ENCODE measurements at places on chromosomes 7 and 10.

DNA sequence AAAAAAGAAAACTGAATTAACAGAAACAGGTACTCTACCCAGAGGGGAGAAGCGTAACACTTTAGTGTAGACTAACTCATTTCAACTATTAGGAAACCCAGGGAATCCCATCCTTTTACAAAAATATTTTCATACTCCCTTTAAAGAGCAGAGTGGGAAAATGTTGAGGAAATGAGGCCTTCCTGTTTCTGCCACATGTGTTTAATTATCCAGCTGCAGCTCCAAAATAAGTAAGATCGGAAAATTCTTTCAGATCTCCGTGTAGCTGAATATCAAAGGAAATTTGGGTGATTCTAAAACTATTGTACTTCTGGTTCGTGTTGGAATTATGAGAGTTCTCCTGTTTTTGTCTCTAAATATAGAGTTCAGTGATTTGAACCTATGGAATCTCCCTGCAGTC, 58.0 kb upstream of the CAV2 start:
- DNase-seq: no peak

- DNase-seq: no peak
Observed at GRCh38 chr10:63666836-63667383, 145.7 kb downstream of the REEP3 start.

- DNase-seq: no peak
Observed at GRCh38 chr10:78416031-78417011, 382.7 kb downstream of the RPS24 start.

GRCh38 chr10:1020460-1020859, 5.2 kb downstream of the IDI2 start:
- no peak for DNase-seq

- no peak for DNase-seq
Observed at GRCh38 chr10:34121781-34122622, 693.1 kb downstream of the PARD3 start.

DNA sequence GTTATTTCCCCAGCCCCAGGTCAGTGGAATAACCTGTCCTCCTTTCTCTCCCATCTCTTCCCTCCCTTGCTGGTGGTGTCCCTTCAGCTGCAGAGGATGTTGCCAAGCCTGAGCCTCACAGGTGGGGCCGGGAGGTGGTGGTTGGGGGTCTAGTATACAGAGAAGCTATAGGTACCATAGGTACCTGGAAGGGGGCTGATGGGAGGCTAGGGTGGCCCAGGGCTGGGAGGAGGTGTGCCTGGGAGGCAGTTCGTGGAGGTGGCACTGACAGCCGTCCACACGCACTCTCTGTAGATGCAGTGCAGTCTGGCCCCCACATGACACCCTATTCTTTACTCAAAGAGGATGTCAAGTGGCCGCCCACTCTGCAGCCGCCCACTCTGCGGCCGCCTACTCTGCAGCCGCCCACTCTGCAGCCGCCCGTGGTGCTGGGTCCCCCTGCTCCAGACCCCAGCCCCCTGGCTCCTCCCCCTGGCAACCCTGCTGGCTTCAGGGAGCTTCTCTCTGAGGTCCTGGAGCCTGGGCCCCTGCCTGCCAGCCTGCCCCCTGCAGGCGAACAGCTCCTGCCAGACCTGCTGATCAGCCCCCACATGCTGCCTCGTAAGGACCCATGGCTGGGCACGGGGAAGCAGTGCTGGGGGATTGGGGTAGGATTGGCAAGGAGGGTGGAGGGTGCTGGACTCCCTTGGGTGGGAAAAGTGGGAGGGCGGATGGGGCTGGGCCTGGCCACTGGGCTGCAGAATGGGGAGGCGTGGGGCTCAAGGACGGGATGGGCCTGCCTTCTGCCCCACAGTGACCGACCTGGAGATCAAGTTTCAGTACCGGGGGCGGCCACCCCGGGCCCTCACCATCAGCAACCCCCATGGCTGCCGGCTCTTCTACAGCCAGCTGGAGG, 9.5 kb downstream of the IRF5 start:
- no peak for DNase-seq

DNA sequence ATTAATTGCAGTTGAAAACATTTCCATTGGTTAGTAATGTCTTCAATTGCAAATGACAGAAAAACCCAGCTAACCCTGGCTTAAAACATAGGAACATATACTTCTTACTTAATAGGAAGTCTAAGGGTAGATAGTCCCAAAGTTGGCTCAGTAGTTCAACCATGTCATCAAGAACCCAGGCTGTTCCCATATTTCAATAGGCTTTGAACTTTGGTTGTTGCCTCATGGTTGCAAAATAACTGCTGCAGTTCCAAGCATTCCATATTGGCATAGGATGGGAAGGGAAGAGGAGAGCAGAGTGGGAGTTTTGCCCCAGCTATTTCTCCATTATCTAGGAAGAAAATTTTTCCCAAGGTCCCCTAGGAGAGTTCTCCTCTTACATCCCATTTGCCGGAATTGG, 81.4 kb upstream of the EEPD1 start:
- no peak for DNase-seq

GRCh38 chr10:11401264-11402235, 209.9 kb downstream of the USP6NL start:
- DNase-seq: no peak

GRCh38 chr7:18289788-18290187, 205.8 kb upstream of the HDAC9 start:
- no peak for DNase-seq

- no peak for DNase-seq
Observed at GRCh38 chr10:88232983-88233543, 350.1 kb downstream of the RNLS start.

GRCh38 chr7:142439739-142440138, 181.9 kb upstream of the PRSS58 start:
- no peak for DNase-seq

DNA sequence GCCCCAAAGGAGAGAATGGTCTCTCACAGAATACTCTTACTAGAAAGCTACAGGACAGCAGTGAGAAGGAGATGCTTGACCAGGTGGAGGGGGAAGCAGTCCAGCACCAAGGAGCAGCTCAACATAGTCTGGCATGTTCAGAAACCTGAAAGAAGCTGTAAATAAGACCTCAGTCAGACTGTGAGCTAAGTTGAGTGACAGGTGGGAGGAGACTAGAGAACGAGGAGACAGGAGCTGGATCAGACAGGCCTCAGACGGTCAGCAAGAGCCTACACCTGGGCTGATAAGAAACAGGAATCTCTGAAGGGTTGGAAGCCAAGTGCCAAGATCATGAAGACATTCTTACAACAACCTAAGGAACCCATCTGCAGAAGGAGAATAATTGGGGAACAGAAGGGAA, 54.5 kb downstream of the ELMO1 start:
- DNase-seq: no peak
